AG20443 (cell line): ENCODE measurements at places on chromosomes 4 and X.
A peak's percentile ranks its signal among the peaks of the same experiment; 100 is the strongest.

- DNase-seq, result no peak
These were observed 28.0 kb downstream of the TBC1D19 start for GRCh38 chr4:26611885-26612284.

GRCh38 chr4:145819853-145820181, 118.8 kb downstream of the ZNF827 start:
- DNase-seq, result no peak

- no peak for DNase-seq
These were observed 8.8 kb downstream of the TNMD start for GRCh38 chrX:100593581-100593980.

- DNase-seq, result peak; percentile 74
These were observed 28.5 kb upstream of the FGF5 start for GRCh38 chr4:80237992-80238391.

DNA sequence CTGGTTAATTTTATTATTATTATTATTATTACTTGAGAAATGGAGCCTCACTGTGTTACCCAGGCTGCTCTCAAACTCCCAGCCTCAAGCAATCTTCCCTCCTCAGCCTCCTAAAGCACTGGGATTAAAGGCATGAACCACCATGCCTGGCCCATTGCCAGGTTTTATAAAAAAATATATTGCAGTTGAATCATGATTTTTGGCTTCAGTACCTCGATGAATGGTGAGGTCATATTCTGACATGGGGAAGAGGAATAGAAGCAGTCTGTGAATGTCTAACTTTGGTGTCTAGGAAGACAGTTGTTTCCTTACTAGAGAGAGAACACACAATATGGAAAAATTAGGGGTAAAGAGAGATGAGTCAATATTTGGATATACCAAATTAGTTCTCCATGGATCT, 32.0 kb downstream of the CCSER1 start:
- DNase-seq, result no peak

- no peak for DNase-seq
These were observed 22.0 kb upstream of the PPARGC1A start for GRCh38 chr4:23911675-23912455.

DNA sequence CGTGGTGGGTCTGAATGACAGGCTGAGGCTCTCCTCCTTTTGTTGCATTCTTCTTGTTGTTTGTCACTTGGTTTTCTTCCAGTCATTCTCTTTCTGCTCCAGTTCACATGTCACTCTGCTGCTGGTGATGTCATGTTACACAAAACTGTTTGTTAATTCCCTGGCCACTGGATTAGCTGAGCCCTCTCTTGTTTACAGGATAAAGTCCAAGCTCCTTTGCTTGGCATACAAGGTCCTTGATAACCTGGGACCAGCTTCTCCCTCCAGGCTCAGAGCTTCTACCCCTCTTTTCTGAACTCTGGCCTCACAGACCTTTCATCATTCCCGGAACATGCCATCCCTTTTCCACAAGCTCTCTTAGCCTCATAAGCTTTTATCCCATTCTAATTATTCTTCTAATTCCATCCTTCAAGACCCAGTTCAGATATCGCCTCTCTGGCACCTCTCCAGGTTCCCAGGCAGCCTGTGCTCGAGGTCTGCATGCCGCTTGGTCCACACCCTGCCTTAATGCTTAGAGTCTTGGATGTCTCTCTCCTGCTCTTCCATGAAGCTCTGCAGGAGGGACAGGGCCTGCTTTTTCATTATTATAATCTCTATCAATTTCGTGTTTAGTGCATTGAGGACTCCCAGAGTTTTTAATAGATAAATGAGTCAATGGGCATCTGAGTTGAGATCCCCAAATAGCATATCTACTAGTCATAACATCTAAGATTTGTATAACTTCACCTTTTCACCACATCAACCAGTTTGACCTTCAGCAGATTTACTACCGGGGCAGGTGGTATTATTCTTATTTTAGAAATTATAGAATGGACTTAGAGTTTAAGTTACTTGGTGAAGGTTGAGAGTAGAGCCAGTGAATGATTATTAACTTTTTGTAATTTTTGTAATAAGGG, 98.7 kb downstream of the TMEM131L start:
- peak; percentile 55 for DNase-seq

- peak; percentile 58 for DNase-seq
These were observed 286.2 kb upstream of the TET2 start for GRCh38 chr4:104860238-104861123.

GRCh38 chr4:140648716-140649308, 80.1 kb upstream of the UCP1 start:
- no peak for DNase-seq

DNA sequence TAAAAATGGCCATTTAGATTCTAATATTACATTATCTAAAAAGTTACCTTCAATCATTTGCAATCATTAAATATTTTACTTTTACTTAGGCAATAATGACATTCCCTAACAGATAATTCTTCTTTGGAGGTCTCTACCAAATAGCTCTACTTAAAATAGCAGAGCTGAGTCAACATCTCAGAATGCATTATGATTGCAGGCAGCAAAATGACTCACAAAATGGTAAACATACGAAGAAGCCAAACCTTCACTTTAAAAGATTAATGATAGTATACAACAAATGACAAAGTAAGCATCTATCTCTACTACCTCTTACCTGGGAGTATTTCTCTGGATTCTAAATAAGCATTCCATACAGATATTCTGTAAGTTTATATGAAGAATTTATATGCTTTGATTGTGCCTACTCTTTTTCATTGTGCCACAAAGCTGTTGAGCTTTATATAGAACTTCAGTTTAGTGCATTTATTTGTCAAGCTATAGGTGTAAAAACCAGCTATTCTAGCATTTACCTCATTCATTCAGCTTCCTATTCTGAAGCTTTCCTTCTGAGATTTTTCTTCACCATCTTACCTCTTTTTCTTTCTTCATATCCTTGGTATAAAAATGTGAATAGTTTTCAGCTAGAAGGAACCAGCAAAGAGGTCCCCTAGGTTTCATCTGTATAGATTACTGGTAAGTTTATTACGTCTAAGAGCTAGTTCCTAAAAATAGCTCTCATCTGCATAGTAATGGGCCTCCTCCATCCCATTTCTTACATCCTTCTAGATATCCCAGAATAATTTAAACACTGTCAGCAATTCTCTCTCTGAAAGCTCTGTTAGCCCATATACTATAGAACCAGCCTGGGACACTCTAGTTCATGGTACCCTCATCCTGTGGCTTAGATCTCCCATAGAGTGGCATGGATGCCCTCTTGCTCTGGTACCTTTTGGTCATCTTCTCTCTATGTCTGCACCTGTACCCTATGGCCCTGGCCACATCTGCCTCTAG, 17.2 kb upstream of the SPCS3 start:
- DNase-seq, result peak; percentile 64

- DNase-seq, result no peak
These were observed 779.3 kb downstream of the ARAP2 start for GRCh38 chr4:35464964-35465528.

GRCh38 chrX:30957753-30958152, 68.7 kb upstream of the TAB3 start:
- DNase-seq, result peak; percentile 64

DNA sequence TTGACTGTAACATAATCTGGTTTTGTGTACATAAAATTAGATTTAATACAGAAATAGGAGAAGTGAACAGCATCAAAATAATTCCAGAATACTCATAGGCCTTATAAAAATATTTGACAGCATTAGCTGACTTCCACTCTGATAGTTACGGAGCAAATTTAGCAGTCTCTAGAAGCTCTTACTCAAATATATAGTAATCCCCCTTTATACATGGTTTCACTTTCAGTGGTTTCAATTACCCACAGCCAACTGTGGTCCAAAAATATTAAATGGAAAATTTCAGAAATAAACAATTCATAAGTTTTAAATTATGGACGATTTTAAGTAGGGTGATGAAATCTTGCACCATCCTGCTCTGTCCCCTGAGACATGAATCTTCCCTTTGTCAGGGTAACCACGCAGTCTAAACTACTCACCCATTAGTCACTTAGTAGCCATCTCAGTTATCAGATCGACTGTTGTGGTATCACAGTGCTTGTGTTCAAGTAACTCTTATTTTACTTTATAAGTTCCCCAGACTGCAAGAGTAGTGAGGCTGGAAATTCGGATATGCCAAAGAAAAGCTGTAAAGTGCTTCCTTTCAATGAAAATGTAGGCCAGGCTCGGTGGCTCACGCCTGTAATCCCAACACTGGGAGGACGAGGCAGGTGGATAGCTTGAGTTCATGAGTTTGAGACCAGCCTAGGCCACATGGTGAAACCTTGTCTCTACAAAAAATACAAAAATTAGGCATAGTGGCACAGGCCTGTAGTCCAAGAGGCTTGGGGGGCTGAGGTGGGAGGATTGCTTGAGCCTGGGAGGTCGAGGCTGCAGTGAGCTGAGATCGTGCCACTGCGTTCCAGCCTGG, 17.2 kb upstream of the RTL9 start:
- DNase-seq, result peak; percentile 33

- DNase-seq, result no peak
These were observed 75.4 kb upstream of the FAT1 start for GRCh38 chr4:186798951-186799659.

DNA sequence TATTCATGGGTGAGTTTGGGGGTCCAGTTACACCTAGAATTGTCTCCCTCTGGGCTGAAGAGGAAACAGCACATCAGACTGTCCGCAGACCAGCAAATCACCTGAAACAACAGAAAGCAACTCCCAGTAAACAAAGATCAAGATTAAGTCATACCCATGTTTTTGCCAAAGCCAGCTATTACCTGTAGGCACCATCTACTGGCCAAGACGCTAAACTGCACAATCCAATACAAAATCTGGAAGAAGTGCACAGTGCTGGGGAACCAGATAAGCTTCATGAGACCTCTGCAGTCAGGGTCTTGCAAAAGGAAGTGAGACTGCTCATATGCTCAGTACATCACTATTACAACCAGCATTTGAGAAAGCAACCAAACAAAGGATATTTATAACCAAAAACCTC, 157.5 kb upstream of the ITM2A start:
- no peak for DNase-seq

DNA sequence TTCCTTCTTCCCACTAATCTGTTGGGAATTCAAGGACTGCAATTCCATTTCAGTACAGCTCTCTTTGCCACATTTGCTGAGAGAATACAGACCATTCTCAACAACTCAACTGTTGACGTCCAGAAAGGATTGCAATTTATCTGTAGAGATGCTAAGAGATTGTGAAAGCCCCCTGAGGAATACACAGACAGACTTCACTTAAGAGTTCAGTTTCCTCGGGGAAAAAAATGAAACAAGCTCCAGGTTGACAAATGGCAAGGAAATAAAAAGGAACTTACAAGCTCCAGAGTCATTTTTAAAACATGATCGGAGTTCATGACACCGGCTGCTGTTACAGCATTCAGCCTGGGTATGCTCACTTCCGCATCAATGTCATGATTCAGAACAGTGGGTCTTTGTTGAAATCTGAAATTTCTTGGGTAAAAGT, 13.8 kb downstream of the TLR10 start:
- DNase-seq, result no peak

DNA sequence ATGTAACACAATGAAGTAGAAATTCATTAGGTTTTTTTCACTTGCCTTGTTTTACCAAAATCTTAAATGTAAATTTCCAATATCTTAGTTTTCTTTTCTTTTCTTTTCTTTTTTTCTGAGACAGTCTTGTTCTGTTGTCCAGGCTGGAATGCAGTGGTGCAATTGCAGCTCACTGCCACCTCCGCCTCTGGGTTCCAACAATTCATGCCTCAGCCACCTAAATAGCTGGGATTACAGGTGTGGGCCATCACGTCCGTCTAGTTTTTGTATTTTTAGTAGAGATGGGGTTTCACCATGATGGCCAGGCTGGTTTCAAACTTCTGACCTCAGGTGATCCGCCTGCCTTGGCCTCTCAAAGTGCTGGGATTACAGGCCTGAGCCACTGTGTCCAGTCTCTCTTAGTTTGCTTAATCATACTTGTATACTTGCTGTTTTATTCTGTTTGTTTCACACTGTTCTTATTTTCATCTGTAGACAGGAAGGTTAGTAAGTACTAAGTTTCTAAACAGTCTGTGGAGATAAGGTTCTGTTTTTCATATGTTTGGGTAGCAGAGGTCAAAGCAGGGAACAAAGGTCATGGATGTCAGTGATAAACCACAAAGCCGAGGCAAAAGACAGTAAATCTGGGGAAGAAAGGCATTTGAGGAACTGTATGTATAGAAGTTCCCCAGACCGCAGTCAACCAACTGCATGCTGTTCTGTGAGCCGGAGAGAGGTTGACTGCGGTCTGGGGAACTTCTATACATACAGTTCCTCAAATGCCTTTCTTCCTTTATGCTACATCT, 129.1 kb downstream of the CBR4 start:
- no peak for DNase-seq

DNA sequence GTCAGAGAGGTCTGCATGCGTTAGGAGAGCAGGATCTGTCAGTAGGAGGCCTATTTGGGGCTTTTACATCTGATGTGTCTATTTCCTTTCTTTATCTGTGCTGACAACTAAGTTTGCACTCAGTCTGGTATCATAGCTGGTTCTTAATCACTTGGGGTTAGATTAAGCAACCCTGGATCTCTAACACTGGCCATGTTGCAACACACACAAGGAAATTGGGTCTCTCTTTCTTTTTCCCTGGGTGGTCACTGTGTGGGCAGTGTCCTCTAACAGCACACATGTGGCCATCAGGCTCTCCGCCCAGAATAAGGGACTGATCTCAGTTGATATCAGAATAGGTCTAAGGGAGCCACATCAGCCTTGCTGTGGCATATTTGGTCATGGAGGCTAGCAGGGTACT, 38.9 kb downstream of the IGFBP7 start:
- DNase-seq, result peak; percentile 49

GRCh38 chrX:23785580-23785979, 2.6 kb downstream of the SAT1 start:
- DNase-seq, result no peak

DNA sequence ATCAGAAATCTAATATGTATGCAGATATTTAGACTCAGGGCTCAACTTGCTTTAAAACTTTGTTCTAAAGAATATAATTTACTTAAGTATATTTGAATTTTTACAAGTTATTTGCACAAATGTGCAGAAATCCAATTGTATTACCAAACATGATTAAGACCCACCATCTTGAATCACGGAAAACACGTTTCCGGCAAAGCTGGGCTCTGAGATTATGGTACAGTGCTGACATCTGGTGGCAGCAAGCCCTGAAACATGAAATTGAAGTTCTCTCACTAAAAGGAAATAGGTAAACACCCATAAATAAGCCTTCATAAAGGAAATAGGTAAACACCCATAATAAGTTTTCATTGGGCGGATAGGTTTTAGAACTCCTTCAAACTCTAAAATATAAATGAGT, 98.3 kb upstream of the MAOA start:
- peak; percentile 43 for DNase-seq
